Tibial nerve (tissue), 4 donors: ENCODE measurements at places on chromosomes 2 and 18. TPM values are rescaled to one million over a fixed set of nuclear protein-coding genes. Genes with fewer than 3 reads are reported as not detected.

DNA sequence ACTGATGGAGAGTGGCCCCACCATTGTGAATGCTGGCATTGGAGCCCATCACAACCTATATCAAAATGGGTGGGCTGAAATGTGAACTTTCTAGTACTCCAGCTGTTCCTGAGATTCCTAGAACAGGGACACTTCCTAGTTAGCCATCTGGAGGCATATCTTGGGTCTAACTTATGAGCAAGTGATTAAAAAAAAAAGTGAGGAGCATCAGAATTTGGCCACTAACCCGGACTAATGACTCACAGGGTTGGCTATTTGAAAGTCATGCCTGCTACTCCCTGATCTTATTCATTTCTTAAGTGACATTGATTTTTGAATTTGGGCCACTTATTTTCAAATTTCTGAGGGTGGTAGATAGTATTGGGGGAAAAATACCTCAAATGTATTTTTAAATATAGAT, 216.6 kb downstream of the HRH4 start:
- no peak for DNase-seq

GRCh38 chr2:233062451-233062850, 2.3 kb downstream of the INPP5D start:
- DNase-seq = no peak

The GAREM1 gene
- total RNA-seq = 29.3 TPM

DNA sequence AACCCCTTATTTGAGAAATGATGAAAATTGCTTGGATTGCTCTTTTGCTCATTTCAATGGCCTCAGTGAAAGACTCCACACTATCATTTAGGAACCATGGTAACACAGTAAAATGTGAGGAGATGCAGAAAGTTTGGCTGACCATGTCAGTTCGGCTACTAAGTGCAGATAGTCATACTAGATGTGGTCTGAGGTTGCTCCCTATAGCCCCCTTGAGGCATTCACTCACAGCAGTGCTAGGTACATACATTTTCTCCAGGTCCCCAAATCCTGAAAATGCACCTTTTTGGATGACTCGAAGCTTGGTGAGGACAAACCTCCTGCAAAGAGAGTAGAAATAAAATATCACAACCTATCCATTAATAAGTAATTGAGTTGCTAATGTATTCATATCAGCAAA, 86.3 kb downstream of the FSHR start:
- DNase-seq = no peak

- no peak for DNase-seq
Observed at GRCh38 chr2:74841641-74842040, 7.7 kb downstream of the HK2 start.

- peak; percentile 66 for DNase-seq
Observed at GRCh38 chr2:33134086-33134771, 187.5 kb downstream of the LTBP1 start.

DNA sequence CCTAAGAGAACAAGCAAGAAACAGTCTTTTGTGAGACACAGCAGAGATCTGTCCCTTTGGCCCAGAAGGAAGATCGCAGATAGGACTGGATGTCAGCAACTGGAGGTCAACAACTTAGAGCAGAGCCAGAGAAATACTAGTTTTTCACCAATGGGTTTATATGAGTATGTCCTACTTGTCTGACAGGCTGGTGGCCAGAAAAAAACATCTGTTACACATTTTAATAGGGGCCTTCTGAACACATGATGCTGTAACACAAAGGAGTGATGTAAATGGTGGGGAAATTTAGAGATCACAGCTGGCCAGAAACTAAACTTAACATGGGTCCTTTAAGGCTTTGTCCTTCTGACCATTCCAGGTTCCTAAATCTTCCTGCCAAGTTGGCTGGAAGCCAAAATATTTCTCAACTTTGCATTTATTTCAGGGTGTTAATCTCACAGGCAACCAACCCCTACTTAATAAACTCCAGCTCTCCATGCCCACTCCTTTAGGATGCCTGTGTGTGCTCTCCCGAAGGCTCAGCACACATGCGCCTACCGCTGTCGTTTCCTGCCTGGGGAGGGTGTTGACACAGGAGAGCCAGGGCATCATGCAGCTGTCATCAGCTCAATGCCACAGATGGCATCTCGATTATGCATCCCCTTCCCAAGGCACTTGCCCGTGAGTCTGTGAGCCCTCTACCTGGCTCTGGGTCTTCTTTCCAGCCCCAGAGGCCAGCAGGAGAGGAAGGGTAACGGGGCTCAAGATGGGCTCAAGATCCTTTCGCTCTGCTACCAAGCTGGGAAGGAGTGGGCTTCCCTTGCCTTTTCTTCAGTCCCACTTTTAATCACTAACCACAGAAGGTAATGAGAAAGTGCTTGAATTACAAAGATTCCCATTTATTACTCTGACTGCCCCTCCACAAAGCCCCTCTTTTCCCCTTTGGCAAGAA, 252.5 kb downstream of the ETAA1 start:
- peak; percentile 77 for DNase-seq

DNA sequence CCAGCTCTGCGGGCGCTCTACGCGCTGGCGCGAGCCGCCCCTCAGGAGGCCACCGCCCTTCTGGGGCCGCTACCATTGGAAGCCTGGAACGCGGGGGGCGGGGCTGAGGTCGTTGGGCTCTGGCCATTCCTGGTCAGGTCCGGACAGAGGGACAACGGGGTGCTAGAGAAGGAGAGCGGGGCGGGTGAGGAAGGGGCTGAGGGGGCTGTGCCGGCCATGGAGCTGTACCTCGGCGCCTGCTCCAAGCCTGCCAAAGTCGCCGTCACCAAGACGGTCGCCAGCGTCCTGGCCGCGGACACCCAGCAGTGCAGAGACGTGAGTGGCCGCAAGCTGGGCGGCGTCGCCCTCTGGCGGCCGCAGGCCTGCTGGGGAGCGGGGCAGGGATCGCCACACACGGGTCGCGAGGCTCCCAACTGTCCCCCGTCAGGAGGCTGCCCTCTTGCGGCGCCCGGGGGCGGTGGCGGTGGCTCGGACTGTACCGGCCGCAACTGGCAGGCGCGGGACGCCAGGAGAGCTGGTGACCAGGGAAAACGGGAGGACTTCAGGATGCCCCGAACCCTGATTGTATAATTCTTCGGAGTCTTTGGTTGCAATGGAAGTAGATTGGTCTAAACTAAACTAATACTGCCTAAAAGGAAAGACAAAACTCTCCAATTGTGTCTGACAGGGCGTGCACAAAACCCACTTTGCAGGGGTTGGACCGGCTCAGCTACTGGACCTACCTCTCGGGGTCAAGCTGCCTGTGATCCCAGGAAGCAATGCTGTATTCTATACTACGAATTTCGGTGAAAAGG, at the start of gene FSIP2:
FSIP2 (plus strand) TSS at position 126 of the 794 bp plus-strand sequence; CDS start at position 217, 91 bp downstream.
- peak; percentile 28 for DNase-seq

The DSC2 gene
- total RNA-seq = 2.1 TPM

- DNase-seq = no peak
Observed at GRCh38 chr2:8624855-8625398, 56.9 kb upstream of the ID2 start.

- no peak for DNase-seq
Observed at GRCh38 chr2:189309331-189309730, 129.8 kb upstream of the COL5A2 start.

DNA sequence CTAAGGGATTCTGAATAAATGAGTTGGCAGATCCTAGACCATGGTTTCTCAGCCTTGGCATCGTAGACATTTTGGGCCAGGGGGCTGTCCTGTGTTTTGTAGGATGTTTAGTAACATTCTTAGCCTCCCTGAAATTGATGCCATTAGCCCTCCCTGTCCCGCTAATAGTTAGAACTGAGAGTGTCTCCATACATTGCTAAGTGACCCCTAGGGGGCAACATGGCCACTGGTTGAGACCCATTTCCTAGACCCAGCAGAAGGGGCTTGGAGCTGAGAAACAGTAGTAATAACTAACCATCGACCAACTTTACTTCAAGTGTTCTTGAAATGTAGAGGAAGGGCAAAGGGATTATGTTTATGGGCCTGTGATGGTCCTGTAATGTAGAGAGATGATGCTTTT, 40.8 kb downstream of the KCMF1 start:
- DNase-seq = no peak

The SKOR2 gene
- not detected for total RNA-seq

DNA sequence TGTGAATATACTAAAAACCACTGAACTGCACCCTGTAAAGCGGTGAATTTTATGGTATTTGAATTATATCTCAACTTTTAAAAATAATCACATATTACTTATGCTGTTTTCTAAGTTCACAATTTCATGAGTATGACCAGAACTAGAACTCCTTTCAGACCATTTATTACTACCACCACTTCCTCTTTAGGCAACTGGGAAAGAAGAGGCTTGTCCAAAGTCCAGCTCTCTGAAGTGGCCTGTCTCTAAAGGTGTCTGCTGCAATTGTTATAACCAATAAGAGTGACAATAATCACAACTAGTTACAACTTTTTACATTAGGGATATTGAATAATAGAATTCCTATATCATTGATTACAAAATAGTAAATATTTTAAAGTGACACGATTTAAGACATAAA, 267.9 kb upstream of the PIK3C3 start:
- DNase-seq = no peak

DNA sequence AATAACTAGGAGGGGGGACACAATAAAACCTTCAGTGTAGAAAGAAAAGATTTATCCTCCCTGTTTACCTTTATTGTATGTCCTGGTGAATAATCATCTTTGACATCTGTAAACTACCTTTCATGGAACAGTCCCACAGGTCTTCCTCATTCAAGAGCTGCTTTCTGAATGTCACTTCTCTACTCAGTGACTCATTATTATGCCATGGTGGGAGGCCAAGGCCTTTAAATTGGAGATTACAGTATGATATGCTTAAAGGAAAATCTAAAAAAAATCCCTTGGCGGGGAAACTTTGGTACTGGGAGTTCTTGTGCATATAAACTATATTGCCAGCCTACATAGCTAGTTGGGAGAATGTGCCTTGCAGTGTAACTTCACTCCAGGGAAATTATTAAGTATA, 713.0 kb downstream of the TDRD15 start:
- DNase-seq = no peak
